ENCODE measurements at places on chromosomes 12 and 14.

- no peak for DNase-seq
Observed at GRCh38 chr14:23828616-23829015, 125.0 kb upstream of the DHRS4 start.

DNA sequence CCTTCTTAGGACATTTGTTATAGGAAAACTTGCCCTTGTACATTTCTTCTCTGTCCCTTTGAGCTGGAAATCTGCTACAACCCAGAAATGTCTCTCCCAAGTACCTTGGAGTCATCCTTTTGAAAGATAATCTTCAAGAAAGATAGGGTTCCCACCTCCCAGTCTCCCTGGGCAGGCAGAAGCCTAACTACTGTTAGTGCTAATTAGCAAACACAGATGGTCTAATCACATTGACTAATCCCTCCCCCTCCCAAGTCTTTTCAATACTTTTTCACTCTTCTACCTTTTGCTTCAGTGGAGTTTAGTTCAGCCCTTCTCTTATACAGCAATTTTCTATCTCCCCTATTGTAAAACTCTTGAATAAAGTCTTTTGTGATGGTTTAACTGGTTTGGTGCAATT is 129.8 kb upstream of the PPFIA2 start:
- no peak for DNase-seq

DNA sequence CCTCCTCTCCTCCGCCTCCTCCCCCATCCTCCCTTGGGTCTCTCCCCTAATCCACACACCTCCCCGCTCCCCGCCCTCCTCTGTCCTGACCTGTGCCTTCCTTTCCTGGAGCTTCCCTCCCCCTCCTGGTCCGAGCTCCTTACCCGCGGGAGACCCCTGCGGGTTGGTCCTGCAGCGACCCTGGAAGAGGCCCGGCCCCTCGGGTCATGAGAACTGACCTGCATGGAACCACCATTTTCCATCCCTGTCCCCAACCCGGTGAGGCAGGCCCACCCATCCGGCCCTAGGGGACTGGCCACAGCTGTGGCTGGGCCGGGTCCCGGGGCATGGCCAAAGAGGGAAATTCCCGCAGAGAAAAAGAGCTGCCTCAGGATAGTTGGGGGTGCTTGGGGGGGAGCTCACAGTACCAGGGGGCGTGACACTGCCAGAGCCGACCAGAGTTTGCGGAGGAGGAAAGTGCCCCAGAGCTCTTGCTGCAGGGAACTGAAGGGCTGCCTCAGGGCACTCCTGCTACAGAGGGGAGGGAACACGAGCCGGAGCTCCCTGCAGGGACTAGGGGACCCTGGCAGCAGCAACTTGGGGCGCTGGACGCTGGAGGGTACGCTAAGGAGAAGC is 613 bp downstream of the ARHGEF40 start:
- DNase-seq, result no peak

GRCh38 chr12:4356041-4356327 is 23.5 kb downstream of the FGF23 start:
- no peak for DNase-seq

GRCh38 chr14:55512421-55512820 is 67.6 kb upstream of the KTN1 start:
- DNase-seq, result no peak

DNA sequence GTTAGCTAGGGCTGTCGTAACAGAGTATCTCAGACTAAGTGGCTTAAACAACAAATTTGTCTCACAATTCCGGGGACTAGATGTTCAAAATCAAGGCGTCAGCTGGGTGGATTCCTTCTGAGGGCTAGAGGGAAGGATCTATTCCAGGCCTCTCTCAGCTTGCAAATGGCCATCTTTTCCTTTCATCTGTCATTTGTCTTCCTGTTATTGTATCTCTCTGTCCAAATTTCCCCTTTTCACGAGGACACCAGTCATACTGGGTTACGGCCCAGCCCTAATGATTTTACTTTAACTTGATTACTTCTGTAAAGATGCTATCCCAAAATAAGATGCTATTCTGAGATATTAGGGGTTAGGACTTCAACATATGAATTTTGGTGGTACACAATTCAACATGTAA is 119.0 kb upstream of the CPSF6 start:
- DNase-seq, result no peak

- DNase-seq, result no peak
Observed at GRCh38 chr14:55277972-55278740, 6.9 kb downstream of the FBXO34 start.

DNA sequence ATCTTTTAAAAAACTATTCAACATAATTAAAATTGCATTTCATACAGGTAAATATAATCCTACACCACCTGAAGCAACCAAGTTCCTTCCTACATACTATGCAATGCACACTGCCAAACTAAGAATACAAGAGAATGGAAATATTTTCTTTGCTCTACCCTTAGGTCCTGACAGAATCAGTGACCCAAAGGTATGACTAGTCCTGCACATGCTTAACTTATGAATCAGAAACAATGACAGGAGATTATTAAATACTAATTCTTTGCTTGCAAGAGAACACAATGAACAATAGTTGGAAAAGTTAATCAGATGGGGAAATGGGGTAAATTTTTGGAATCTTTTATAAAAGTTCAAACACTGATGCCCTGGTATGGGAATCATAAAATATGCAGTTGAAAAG is 220.1 kb downstream of the SOX5 start:
- no peak for DNase-seq

- no peak for DNase-seq
Observed at GRCh38 chr12:93009533-93009932, 80.4 kb upstream of the EEA1 start.

- DNase-seq, result no peak
Observed at GRCh38 chr12:67929384-67929772, 59.9 kb upstream of the IFNG-AS1 start.

All from activated CD8-positive, alpha-beta memory T cell treated with anti-CD3 and anti-CD28 coated beads for 4 hours (primary cell).